ENCODE measurements at places on chromosomes 6 and 20. TPM values are rescaled to one million over a fixed set of nuclear protein-coding genes. Genes with fewer than 3 reads are reported as not detected.

The RIMS1 gene
- total RNA-seq, result not detected

DNA sequence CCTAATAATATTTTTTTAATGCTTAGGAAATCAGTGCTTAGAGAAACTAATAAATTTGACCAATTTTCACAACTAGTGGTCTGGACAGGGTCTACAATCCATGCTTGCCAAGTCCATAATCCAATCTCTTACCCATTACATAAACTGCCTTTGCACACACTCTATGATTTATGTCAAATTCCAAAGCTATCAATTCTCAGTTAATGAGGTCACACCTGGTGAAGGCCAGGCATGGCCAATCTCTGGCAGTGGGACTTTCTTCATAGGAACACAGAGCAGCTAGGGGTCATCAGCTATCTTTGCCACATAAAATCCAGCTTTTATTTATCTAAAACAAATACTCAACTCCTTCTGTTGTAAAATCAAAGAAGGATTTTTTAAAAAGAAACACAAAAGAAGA lies 21.2 kb downstream of the PAK5 start:
- DNase-seq, result no peak

The ASIP gene
- not detected for total RNA-seq

- DNase-seq, result no peak
These were observed 157.2 kb upstream of the CARMIL1 start for GRCh38 chr6:25122001-25122400.

GRCh38 chr20:52261792-52262191 lies 70.2 kb upstream of the ZFP64 start:
- DNase-seq, result no peak

GRCh38 chr6:166076625-166077024 lies 91.0 kb downstream of the TBXT start:
- no peak for DNase-seq

DNA sequence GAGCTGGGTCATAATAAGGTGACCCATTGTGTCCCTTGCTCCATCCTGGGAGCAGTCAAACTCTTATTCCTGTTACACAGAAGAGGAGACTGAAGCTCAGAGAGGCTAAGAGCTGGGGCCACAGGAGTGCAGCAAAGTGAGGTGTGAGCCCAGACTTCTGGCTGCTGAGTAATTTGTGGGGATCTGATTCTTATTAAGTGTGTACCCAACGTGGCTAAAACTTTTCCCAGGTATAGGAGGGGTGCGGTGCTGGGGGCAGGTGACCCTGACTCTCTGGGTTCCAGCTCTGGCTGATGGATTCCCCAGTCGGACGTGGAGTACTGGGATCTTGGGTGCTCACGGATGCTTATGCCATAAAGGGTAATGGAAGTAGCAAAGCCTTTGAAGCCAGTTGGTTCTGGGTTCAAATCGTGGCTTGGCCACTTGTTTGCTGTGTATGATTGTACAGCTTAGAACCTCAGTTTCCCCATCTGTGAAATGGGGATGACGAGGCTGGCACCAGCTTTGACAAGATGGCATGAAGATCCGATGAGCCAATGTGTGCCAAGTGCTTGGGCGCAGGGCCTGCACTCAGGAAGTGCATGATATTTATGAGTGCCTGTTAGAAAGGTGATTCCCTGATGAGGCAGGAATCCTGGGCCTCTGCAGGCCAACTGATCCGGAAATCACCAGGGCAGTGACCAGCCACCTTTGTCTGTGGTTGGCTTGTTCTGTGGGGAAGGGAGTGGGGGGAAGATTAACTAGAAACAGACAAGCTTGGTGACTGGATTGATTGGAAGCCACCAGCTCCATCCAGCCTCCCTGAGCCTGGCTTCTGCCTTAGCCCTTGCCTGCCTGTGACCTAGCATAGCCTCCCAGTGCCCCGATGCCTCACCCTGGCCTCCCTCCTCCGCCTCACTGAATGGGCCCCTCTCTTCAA lies 6.0 kb downstream of the SRC start:
- DNase-seq, result no peak

DNA sequence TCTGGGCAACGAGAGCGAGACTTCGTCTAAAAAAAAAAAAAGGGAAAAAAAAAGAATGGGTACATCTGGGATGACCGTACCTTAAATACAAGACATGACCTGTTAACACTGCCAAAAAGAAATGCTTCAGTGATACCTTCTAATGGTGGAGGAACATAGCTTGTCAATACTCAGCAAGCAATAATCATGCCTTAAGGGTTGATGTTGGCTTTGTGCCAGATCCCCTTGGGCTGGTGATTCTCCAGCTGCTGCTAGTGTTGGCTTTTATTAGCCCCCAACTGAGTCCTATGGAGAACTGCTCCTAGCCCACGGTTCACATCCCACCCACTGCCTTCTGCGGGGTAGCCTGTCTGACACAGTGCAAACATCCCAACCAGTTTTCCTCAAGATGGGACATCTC lies 134.9 kb downstream of the PLCB1 start:
- no peak for DNase-seq

DNA sequence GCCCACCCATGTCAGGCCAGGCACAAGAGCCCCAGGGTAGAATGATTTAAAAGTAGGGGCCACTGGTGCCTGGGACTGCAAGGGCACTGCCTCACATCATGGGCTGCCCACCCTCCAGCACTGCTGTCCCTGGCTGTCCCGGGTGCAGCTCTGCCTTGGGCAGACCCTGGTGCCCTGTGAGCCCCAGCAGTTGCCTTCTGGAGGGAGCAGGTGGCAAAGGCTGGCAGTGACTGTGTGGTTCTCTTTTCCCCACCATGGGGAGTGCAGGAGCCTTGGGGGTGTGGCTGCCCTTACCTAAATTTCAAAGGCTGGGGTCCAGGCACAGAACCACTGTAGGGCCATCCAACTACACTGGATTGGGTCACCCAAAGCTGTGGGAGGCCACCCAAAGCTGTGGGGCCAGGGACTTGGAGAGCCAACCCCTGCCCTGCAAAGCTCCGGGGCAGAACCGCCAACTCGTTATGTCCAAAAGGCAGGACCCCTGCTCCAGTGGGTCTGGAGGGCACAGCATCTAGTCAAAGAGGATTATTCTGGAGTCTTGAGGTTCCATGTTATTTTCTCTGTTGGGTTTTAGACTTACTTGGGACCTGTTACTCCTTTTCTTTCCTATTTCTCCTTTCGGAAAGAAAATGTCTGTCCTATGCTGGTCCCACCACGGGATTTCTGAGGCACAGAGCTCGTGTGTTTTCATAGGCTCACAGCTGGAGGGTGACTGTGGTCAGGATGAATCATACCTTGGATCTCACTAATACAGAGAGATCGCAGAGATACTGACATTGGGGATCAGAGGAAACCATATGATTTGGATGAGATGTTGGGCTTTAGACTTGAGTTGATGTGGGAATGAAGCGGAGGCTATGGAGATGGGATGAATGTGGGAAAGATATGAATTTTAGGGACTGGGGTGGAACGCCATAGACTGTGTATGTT lies 65.3 kb downstream of the RAMACL start:
- no peak for DNase-seq

The SIM1 gene
- not detected for total RNA-seq

DNA sequence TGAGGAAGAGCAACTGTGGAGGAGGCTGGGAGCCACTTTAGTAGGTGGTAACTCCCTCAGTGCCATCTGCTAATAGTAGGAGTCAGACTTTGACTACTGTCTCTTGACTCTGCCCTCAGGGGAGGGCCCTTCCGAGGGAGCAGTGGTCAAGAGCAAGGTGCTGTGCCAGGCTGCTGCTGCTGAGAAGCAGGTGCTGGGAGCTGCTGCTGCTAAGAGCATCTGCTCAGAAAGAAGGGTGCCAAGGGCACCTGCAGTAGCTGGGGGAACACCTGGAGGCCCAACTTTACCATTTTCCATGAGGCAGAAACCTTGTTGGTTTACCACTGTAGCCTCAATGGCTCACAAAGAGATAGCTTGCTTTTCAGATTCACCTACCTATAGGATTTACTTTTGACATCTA lies 18.5 kb downstream of the GGTLC1 start:
- no peak for DNase-seq

The COL19A1 gene
- 0.10 TPM for total RNA-seq

GRCh38 chr20:17955302-17955701 lies 13.3 kb downstream of the SNX5 start:
- DNase-seq, result no peak

The NOP56 gene
- 324 TPM for total RNA-seq

The ZBP1 gene
- total RNA-seq, result 1.1 TPM

DNA sequence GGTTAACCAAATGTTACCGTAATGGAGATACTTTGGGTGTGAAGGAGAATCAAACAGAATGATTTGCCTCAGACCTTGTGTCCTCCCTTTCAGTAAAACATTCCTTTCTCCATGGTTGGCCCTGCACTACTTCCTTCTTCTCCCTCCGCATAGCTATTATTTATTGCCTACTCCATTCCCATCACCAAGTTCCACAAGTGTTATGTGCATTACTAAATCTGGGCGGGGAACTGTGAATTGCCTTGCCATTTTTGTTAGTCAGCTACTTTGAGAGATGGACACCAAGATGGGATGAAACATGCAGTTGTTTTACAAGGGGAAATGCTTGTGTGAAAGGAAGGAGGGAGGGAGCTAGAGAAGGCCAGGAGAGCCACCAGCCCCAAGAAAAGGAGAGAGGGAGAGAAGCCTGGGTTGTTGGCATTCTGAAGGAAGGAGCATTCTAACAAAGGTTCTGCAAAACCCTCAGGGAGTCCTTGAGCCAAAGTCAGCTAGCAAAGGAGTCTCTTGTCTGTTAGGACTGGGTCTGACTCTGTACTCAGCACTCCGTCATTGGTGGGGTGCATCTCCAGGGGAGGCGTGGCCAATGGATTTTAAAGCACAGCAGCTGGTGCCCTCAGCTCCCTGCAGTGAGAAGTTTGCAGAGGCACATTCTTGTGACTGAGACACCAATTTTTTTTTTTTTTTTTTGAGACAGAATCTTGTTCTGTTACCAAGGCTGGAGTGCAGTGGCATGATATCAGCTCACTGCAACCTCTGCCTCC lies 83.6 kb upstream of the CHD6 start:
- DNase-seq, result no peak

The REM1 gene
- not detected for total RNA-seq

The POU5F1 gene
- total RNA-seq, result not detected

DNA sequence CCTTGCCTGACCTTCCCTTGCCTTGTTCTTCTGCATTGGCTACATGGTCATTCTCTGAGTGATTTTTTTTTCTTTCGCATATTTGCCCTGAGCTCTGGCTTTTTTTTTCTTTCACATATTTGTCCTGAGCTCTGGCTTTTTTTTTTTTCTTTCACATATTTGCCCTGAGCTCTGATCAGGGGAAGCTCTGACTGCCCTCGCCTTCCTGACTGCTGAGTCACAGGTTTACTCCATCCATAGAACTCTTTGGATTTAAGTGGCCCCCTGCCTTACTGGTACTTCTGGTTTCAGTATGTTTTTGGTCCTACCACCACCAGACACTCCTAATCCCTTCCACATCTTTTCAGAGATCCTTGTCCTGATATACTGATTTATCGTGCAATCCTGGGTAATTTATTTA lies 201.1 kb downstream of the OGFRL1 start:
- DNase-seq, result no peak

DNA sequence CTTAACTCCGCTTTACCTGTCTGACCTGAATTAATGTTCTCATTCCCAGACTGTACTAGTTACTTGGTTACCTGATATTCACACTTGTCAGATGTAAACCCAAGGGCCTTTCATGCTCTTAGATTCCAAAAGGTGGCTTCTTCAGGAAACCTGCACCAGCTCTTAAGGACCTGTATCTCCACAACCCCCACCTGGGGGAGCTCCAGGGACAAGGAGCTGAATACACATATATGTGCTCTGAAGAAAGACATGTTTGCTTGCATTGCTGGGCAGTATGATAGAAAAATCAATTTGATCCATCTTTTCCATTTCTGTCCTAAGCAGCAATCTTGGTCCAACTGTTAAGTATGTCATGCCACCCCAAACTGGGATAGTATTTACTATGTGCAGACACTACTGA lies 64.8 kb upstream of the POU3F2 start:
- no peak for DNase-seq

- no peak for DNase-seq
These were observed 102.1 kb downstream of the PRDM1 start for GRCh38 chr6:106188104-106188794.

DNA sequence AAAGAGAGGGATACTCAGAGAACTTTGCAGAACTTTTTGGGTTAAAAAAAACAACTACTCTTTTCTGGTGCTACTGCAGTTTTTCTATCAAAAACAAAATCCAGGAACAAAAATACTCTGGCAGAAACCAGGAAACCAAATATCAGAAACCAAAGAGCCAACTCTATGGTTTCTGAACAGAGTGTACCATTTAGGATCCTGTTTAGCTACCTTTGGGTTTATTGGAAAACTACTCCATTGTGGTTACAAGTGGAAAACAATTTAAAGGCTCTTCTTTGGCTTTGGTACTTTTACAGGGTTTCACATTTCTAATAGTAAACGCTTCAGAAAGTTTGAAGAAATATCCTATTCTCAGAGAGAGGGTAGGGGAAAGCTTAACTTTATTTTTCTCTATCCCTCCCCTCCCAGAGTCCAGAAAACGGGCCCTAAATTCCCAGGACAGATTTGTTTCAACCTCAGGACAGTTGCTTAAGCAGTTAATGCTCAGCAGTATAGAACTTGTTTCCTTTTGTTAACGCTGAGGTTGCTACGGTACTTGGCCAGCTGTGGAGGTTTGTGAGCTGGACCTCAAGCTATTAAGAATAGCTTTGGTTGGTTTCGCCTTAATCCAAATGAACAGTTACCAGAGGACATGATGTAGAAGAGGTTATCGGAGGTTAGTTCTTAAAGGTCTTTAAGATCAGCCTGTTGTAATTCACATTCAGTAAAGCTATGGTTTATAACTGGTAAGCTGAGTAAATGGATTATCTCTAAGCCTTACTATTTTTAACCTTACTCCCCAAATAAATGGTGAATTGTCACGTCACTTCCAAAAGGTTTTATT lies 47.9 kb downstream of the FOXO3 start:
- no peak for DNase-seq

GRCh38 chr6:42505385-42505718 lies 53.6 kb upstream of the TRERF1 start:
- DNase-seq, result no peak

DNA sequence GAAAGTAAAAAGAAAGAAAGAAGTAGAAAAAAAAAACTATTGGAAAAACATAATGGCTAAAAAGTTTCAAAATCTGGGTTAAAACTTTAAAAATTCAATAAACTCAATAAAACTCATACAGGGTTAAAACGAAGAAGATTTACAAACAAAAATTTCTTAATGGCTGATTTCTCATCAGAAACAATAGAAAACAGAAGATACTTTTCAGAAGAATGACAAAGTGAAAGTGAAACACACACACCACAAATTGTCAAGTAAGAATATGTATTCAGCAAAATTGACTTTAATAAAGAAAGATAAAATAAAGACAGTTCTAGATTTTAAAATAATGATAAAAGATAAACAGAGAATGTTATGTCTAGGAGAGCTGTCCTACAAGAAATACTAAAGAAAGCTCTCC lies 618.9 kb upstream of the GJE1 start:
- DNase-seq, result no peak

GRCh38 chr20:46964618-46965455 lies 70.2 kb downstream of the EYA2 start:
- DNase-seq, result no peak

The CLPSL1 gene
- not detected for total RNA-seq

The CDH4 gene
- total RNA-seq, result 0.08 TPM

GRCh38 chr6:141035312-141036200 lies 1097.2 kb upstream of the GJE1 start:
- no peak for DNase-seq

All from activated naive CD4-positive, alpha-beta T cell treated with anti-CD3 and anti-CD28 coated beads, Interleukin-2, amount 50 U/mL, for 72 hours (primary cell).